ENCODE measurements at places on chromosomes 4 and X. TPM values are rescaled to one million over a fixed set of nuclear protein-coding genes. Genes with fewer than 3 reads are reported as not detected.

Gene GIMD1
- not detected for total RNA-seq

Gene ZXDA
- 6.8 TPM for total RNA-seq

Gene ARMCX5
- 14.1 TPM for total RNA-seq

Gene C4orf54
- total RNA-seq, result 0.02 TPM

Gene FOXR2
- total RNA-seq, result not detected

Gene TMEM156
- total RNA-seq, result 3.9 TPM

Gene MEPE
- 0.07 TPM for total RNA-seq

Gene SH2D1A
- total RNA-seq, result not detected

GRCh38 chrX:123691776-123692175 lies 41.1 kb downstream of the THOC2 start:
- DNase-seq, result no peak

DNA sequence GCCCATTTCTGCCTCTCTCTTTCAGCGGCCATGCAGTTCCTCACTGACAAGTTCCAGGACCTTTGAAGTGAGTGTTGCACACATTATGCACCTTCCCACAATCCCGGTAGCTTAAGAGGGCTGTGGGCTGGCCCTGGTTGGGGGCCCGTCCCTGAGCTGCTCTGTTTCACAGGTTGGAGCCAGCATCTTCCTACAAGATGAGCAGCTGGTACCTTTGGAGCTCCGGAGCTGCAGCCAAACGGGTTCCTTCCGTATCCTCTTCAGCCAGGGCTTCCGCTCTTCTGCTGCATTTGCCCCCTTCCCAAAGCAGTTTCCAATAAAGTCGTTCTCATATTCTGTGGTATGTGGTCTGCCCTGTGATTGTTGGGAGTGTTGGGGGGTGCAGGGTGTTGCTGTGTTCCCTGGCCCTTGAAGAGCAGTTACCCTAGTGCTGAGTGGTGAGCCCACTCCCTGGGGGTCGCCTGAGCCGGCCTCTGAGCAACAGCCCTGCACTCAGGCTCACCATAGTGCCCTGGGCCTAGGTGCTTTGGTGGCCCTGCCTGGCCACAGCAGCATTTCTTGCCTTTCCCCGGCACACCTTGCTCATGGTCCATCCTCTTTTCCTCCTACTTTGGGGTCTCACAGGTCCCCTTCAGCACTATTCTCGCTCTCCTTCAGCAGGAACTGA lies 60.4 kb downstream of the CXorf49B start:
- DNase-seq, result no peak

DNA sequence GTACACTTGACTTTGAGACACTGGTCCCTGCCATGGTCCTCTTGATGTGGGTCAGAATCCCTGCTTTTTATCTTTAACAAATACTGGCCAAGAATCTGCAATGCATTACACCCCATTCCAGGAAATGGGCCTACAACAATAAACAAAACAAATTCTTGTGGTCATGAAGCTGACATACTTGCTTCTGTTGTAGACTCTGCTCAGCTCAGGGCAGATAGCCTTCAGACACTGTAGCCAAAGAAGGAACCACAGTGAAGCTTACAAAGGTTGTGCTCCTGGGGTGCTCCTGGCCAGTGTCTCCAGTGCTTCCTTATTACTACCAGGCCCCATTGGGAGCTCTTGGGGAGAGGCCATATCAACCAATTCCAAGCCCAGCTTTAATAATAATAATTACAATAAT lies 21.8 kb downstream of the KIAA1210 start:
- peak; percentile 49 for DNase-seq

DNA sequence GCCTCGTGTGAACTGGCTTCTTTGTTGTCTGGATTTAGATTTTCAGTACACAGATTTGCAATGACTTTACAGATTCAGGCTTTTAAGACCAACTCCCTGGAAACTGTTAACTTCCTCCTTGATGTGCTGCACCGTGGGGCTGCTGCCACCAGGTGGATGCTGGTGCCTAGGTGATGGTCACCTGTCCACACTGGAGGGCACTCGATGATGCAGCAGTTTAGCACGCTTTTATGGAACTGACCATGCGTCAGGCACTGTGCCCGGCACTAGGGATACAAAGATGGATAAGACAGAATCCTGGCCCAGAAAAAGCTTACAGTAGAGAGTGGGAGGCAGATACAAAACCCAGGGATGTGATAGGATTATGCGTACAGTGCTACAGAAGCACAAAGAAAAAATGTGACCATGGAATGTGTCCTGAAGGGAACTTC lies 180.7 kb downstream of the CEP135 start:
- peak; percentile 7 for DNase-seq

DNA sequence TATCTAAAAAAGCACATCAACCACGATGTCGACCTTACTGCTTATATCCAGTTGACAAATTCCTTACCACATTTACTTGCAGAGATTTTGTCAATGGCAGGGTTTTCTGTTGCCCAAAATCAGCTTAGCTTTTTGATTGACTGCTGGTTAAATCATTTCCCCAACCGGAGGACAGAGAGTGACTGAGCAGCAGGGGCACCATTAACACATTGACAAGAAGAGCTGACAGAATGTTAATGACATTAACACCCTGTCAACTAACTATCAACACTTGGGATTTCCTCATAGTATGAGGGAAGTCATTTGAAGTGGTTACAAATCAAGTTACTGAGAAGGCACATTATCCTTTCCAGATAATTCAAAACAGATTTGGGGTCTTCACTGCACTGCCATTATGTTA lies 368.4 kb downstream of the RPA4 start:
- DNase-seq, result no peak

DNA sequence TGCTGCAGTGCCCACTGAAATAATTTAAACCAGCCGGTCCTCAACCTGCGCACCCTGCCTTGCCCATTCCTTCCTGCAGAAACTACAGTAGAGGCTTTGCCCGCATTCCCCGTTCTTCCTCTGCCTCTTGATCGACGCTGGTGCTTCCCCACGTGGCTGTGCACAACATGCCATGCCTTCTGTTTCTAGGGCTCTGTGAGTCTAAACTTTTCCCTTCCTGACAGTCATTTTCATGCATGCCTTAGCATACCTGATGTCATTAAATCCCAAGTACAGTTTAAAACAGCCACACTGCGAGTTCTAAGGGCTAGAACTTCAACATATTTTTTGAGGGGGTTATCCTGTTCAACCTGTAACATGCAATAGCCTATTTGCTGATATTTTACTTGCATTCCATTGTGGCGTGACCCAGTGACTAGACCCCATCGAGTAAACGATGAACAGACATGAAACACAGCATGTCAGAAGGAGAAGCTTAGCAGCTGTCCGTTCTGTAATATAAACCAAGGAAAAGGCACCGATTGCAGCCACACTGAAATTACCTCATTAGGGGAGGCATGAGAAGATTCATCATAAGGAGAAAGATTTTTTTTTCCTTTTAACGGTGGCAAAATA lies 232.5 kb downstream of the ARHGAP10 start:
- DNase-seq, result no peak

GRCh38 chr4:26368685-26369084 lies 47.9 kb downstream of the RBPJ start:
- DNase-seq, result peak; percentile 46

DNA sequence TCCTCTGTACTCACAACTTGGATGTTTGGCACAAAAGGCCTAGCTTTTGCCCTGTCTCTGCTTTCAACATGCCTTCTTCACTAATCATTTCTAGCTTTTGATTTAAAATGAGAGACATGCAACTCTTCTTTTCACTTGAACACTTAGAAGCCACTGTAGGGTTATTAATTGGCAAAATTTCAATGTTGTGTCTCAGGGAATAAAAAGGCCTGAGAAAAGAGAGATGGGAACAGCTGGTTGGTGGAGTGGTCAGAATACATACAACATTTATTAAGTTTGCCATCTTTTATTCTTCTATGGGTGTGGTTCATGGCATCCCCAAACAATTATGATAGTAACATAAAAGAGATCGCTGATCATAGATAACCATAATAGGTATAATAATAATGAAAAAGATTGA lies 114.3 kb downstream of the FBXW7 start:
- DNase-seq, result no peak

DNA sequence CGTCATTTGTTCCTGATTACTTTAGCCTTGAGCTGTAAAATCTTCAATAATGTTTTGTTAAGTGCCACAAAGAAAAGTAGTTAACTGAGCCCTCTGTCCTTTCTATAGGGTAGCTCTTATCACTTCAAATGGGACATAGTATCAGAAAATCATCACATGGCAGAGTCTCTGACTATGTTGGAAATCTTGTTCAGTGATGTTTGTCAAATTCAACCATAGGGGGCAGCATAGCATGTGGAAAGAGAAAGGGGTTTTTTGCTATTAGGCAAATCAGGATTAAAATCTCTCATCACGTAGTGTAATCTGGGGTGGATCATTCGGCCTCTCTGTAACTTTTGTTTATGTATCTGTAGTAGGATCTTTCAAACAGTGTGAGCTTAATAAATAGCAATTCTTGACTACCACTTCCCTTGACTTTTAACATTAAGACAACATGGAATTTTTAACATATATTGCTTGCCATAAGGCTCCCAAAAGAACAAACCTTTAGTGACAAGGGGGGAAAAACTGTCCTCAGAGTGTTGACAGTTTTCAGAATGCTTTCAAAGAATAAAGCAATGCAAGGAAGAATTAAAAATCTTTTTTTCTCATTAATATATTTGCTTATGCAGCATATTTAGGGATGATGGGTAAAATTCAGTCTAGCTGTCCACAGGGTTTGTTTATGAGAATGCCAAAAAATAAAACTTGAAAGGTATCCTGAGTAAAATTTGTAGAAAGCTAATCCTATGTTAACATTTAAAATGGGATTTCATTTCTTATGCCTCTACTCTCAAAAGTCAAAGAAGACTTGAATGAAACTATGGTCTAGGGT lies 127.2 kb downstream of the FBXW7 start:
- peak; percentile 27 for DNase-seq

GRCh38 chr4:54818481-54818880 lies 160.7 kb downstream of the KIT start:
- DNase-seq, result no peak

DNA sequence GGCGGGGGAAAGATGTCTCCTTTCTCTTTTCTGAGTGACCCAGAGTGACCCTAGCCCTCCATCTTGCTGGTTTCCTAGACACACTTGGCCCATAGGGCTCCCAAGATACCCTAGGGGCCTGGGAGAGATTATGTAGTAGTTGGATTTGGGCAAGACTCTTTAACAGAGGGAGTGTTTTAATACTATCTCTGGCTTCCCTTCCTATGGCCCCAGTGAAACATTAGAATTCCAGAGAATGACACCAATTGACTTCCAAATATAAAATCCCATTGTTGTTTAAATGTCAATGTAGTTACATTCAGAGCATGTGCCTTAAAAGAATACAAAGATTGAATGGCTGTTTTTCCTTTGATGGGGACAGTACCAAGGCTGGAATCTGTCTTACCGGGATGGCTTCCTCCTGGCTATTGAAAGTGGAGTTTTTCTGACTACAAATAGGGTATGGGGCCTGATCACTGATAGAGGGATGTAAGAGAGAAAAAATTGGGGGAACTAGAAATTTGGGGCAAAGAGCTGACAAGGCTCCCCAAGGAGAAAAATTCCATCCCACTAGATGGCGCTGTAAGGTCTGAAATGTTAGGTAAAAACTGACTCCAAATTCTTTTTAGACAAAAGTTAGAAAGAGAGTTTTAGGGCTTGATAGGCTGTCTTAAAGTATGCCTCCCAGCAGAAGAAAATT lies 10.7 kb downstream of the TENT5D start:
- no peak for DNase-seq

GRCh38 chr4:183348706-183349659 lies 26.8 kb upstream of the CLDN24 start:
- peak; percentile 99 for DNase-seq

DNA sequence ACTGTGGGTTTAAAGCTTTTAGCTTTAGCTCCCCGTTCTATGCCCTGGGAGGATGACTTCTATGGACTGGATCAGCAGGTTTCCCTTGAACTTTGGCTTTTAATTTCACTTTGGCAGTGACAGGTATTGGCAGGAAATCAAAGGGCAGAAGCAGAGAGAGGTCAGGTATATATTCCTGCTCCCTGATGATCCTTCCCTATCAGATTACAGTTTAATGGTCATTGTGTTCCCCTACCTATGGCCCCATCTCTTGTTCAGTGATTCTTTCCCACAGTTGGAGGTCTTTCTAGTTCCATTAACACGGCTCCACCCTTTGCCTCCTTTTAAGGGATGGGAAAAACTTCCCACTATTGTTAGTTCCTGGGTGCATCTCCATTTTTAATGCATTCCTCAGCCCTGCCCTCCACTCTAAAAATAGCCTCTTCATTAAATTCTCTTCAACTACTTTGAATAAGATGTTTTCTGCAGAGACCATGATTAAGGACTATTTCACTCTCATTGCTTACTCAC lies 107.8 kb upstream of the TMEM47 start:
- DNase-seq, result peak; percentile 36

DNA sequence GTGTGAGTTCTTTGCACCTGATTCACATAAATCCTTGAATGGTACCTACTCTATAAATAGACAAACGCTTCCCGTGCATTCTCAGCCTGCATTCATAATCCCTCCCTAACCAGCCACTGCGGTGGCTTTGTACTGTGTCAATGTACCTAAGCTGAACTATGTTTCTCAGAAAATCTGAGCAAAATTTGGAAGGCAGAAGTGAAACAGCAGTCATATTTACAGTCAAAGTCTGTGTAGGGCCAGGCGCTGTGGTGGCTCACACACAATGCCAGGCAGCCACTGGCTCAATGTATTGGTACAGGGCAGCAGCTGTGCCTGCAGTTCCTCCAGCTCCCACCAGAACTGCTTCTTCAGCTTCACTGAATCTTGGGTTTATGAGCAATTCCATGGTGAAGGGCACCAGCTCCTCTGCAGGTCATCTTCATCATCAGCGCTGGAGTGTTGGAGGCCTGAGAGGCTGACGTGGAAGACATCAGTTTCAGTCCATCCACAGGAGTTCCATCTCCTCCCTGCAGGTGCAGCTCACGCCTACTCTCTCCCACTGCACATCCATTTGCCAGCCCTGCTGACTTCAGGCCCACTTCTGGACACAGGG lies 32.3 kb upstream of the IRF2 start:
- DNase-seq, result no peak

- no peak for DNase-seq
These were observed 26.5 kb upstream of the MRFAP1 start for GRCh38 chr4:6613676-6614651.

- peak; percentile 28 for DNase-seq
These were observed 61.1 kb upstream of the STS start for GRCh38 chrX:7086384-7086783.

- DNase-seq, result no peak
These were observed 22.0 kb upstream of the PPARGC1A start for GRCh38 chr4:23911675-23912455.

DNA sequence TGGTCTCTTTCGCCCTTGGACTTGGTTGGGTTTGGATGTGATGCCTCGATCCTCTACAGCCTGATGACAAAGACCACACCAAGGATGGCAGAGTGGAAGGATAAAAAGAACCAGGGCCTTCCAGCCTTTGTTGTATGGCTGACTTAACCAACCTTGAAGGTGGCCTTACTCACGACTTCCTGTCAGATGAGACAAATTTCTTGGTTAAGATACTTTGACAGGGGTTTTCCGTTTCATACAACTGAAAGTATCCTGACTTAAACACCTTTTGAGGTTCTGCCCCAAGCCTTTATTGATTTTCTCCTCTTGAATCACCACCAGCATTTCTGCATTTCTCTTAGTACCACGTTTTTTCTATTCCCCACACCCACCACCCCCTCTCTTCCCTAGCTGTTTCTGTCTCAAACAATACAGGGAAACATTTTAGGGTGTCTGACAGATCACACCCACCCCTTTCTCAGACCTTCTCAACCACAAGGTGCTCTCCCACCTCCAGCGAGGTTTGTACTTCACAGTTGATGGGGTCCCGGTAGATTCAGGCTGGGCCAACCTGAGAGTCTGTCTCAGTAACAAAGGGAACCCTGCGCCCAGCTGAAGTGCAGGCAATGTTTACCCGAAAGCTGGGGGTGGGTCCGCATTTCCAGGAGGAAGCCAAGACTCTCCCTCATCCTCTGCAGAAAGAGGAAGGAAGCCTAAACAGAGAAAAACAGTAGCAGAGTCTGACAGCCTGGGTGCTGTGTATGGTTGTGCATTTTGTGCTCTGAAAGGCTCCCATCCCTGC lies 5.0 kb upstream of the TSPAN5 start:
- DNase-seq, result peak; percentile 78
